Activated T-cell treated with anti-CD3 and anti-CD28 coated beads, Interleukin-2, amount 50 U/mL, for 24 hours (primary cell): ENCODE measurements at places on chromosomes 1 and 21.

DNA sequence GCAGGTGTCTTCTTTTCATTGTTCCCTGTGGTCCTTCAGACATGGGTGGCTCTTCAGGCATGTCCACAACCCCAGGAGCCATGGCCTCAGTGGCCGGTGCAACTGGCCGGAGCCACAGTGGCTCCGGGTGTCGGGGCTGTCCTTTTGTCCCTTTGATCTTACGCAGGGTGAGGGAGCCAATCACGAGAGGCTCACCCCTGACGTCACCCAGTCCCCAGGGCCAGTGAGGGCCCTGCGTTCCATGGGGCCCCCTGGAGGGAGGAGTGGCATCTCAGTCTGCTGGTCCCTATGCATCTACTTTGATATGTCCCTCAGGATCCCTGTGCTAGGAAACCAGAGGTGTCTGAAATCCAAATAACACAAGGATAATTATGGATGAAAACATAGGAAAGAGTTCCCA lies 29.3 kb downstream of the ZSCAN20 start:
- DNase-seq, result no peak

GRCh38 chr1:3525551-3526482 lies 71.4 kb downstream of the ARHGEF16 start:
- DNase-seq, result no peak

GRCh38 chr1:235882816-235883215 lies 16.1 kb upstream of the LYST start:
- no peak for DNase-seq

GRCh38 chr1:91724231-91724630 lies 161.7 kb downstream of the TGFBR3 start:
- no peak for DNase-seq

DNA sequence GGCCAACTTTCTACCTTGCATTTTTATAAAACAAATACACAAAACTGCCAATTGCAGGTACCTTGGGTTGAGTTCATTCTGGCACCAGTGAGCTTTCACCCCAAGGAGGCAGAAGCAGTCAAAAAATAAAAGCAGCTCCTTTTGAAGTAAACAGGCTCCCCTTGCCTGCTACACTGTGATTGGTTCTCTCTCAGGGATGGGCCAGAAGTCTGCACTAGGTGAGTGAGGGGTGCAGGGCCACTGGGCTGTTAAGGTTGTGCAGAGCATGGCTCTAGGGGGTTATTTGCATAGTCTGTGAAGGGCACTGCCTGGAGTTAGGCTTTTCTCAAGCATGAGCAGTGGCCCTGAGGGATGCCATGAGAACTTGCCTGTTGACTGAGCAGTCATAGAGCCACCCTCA lies 39.1 kb downstream of the AKNAD1 start:
- DNase-seq, result no peak

- DNase-seq, result no peak
These were observed 2.6 kb downstream of the CSF3R start for GRCh38 chr1:36480161-36480560.

DNA sequence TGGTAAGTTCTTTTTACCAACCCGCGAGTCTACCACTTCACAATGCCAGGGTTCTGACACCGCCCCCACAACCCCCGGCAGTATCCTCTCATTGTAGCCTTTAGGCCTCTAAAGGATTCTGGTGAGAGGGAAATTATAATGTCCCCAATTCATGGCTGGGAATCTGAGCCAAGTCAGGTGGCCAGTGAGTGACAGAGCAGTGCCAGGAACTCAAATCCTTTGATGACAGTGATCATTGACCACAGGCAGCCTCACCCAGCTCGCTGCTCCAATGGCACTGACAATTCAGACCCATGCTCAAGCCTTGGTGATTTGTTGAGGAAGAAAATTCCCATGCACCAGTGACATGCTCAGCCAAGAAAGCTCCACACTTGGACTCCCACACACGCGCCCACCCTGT lies 63.4 kb upstream of the CSF1 start:
- no peak for DNase-seq

GRCh38 chr1:212926372-212926771 lies 24.0 kb upstream of the VASH2 start:
- no peak for DNase-seq

DNA sequence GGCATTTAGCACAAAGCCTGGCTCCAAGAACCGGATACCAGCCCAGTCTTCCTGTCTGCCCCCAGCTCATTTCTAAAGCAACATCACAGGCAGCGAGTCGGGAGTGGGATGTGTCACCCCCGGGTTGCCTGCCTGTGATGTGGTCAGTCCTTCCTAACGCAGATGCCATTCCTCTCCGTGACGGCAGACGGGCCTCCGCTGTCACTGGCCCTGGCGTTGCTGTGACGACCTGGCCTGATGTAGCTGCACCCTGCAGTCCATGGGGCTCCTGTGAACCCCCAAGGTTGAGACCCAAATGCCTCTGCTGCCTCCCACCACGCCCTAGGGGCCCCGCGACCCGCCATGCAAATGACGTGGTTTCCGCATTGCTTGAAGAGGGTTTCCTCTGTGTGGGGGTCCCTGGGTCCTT lies 12.3 kb downstream of the TNFRSF1B start:
- DNase-seq, result peak; percentile 84

DNA sequence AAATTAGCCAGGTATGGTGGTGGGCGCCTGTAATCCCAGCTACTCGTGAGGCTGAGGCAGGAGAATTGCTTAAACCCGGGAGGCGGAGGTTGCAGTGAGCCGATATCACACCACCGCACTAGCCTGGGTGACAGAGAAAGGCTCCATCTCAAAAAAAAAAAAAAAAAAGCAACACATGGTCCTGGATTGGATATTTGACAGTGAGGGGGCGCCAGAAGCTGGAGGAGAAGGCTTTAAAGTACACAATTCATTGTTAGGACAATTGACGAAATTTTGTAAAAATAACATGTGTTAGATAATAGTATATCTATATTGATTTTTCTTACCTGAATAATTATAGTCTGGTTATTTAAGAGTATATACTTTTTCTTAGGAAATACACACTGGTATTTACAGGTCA lies 50.2 kb upstream of the USP25 start:
- no peak for DNase-seq

DNA sequence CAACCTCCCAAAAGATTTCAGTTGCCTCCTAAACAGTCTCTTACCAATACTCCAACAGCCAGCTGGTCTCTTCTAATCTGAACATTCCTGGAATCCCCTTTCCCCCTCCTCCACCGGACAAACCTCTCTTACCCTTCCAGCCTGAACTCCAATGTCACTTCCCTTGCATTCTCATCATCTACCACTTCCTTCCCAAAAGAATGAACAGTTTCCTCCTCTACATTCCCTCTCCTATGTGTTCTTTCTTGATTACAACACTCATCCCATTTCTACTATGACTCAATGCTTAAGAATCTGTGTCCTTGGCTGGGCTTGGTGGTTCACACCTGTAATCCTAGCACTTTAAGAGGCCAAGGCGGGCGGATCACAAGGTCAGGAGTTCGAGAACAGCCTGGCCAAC lies 417.1 kb downstream of the SETD4 start:
- no peak for DNase-seq

GRCh38 chr1:41590331-41590730 lies 105.8 kb upstream of the EDN2 start:
- peak; percentile 22 for DNase-seq

- DNase-seq, result no peak
These were observed 2.7 kb downstream of the PER3 start for GRCh38 chr1:7786795-7787194.

DNA sequence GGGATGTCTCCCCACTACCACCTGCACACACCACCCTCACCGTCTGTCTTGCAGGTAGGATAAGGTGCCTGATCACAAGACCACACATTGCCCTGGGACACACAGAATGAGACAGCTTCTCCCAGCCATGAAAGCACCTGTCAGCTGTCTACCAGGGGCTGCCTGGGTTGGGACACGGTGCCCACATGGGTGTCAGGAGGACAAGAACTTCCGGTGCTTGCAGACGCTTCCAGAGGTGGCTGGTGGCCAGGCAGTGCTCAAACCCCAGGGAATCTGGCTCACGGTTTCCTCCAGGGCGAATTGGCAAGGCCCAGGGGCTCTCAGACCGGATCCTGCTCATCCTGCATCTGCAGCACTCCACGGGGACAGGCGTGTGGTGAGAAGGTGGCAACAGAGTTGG lies 182.6 kb upstream of the ARHGEF16 start:
- no peak for DNase-seq

- no peak for DNase-seq
These were observed 24.4 kb upstream of the DYRK1A start for GRCh38 chr21:37342046-37342632.

- DNase-seq, result no peak
These were observed 47.6 kb downstream of the PRDM16 start for GRCh38 chr1:3116560-3116959.

DNA sequence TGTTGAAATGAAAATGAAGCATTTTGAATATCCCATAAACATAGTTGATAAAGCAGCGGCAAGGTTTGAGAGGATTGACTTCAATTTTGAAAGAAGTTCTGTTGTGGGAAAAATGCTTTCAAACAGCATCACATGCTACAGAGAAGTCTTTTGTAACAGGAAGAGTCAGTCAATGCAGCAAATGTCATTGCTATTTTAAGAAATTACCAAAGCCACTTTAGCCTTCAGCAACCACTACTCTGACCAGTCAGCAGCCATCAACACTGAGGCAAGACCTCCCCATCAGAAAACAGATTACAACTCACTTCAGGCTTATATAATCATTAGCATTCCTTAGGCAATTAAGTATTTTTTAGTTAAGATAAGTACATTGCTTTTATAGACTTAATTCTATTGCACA lies 33.8 kb upstream of the FCRL3 start:
- no peak for DNase-seq

DNA sequence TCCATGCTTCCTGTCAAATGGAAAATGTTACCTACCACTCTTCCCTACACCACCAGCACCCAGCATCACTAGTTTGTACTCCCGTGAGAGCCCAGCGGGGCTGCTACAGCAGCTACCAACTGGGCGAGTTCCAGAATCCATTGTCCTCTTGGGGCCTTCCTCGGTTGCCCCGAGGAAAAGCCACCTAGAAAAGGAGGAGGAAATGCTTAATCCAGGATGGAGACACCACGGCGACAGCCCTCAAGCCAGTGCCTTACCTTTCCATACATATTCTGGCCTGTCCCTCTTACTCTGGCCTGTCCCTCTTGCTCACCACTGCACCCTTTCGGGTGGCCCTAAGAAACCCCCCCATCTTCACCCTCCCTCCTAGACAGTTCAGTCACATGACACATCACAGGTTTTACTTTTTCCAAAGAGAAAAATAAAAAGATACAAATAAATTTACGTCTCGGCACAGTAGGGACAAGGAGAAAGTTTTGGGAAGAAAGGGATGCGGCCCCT lies 478 bp downstream of the RIT1 start:
- peak; percentile 45 for DNase-seq

DNA sequence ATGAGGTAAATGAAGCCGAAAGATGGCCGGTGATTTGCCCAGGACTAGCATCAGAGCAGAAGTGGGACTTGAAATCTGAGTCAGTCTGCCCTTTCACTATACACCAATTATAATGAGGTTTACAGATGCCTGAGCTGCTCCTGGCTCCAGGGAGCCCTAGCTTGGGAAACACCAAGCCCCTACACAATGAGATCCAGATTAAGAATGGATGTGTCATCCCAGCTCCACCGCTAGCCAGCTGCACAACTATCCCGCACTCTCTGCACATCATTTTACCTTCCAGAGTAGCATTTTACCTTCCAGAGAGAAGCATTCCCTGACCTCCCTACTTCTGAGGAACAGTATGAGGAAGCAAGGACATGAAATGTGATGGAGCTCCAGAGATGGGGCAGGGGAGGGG lies 27.0 kb downstream of the SERTAD4 start:
- DNase-seq, result no peak

- DNase-seq, result no peak
These were observed 33.5 kb downstream of the IQGAP3 start for GRCh38 chr1:156538711-156539440.

GRCh38 chr1:35718492-35719336 lies at the start of gene C1orf216:
C1orf216 (minus strand) TSS chr1:35718884; CDS start chr1:35716321, 2,563 bp downstream.
- peak; percentile 86 for DNase-seq

- no peak for DNase-seq
These were observed 14.1 kb upstream of the DEGS1 start for GRCh38 chr1:224168859-224169380.

GRCh38 chr1:21325731-21326387 lies 35.6 kb upstream of the ECE1 start:
- no peak for DNase-seq

- DNase-seq, result no peak
These were observed 86.4 kb downstream of the BCAR3 start for GRCh38 chr1:93595266-93595665.

DNA sequence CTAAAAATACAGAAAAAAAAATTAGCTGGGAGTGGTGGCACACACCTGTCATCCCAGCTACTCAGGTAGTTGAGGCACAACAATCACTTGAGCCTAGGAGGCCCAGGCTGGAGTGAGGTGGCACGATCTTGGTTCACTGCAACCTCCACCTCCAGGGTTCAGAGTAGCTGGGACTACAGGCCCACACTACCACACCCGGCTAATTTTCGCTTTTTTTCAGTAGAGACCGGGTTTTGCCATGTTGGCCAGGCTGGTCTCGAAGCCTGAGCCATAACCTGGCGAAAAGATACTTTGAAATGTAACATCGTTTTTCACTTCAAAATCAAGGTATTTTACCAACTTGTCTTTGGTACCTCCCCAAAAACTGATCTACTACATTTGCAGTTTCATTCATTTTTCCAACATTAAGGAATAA lies 6.1 kb downstream of the GAS5 start:
- DNase-seq, result peak; percentile 69

DNA sequence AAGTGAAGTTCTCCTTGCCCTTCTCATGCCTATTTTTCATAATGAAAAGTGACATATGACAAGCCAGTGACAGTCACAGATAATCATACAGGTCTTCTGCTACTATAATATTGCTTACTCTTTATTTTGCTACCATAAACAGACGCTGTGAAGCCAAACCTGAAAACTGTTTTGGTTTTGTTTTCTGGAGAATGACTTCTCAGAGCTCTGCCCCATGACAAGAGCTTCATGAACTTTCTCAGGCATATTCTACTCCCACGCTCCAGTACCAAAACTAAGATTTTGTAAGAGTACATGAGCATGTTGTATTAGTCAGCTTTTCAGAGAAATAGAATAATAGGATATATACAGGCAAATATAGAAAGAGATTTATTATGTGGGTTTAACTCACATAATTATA lies 64.3 kb upstream of the VTCN1 start:
- DNase-seq, result no peak

DNA sequence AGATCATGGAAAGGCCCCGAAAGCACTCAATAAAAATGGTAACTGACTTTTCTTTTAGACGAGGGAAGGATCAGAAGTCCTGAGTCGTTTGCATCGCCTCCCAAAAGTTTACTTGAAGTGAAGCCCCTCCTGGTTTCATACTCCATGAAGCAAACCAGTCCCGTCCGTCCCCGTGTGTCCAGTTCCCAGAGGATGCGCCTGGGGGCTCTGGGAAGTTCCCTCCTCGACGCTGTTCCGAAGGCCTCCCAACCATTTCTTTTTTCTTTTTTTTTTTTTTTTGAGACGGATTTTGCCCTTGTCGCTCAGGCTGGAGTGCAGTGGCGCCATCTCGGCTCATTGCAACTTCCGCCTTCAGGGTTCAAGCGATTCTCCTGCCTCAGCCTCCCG lies 661 bp upstream of the OSCP1 start:
- no peak for DNase-seq

- no peak for DNase-seq
These were observed 20.8 kb downstream of the SLC6A17 start for GRCh38 chr1:110170766-110171733.
